ENCODE measurements at places on chromosomes 5 and 9.

GRCh38 chr9:69207503-69207902, 33.4 kb downstream of the TJP2 start:
- DNase-seq = no peak

DNA sequence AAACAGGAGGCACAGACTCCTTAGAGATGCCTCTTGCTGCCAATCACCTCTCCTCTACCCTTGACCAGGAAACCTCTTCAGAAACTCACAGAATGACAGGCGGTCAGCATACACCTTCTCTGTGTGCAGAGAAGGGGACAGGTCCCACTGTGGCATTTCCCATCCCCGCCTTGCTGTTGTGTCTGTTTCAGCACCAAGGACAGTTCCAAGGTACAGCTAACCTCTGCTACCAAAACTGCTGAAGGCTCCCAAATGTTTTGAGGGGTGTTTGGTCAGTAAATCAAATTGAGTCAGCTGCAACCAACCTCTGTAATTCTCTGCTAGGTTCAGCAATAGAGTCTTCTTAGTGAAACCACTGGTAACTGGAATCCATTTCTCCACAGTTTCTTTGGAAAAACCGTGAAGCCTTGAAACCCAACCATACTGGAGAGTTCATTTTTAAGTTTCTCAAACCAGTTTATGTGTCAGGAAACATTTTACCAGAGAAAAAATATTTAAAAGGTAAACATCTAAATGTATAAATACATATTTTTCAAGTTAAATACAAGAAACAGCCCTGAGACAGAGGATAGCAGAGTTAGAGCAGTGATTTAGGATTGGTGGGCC, 122.0 kb downstream of the DRD1 start:
- DNase-seq = peak; percentile 55

GRCh38 chr5:159947708-159948358, 31.6 kb downstream of the ADRA1B start:
- DNase-seq = no peak

DNA sequence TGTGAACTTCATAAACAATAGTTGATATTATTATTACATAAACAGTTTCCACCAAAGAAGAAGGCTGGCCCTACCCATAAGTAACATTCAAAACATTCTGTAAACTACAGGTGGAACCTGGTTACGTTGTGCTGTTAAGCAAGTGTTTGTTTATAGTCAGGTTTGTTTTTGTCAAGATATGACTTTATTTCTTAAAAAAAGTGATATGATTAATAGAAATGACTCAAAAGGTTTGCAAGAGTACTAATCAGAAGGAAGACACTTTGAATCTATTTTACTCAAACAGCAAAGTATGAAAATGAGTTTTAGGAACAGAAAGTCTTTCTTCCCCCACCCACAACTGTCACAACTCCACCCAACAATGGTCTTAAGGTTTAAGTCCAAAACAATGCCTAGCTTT, 220.8 kb downstream of the PLK2 start:
- DNase-seq = peak; percentile 31

GRCh38 chr9:34566972-34567371, 22.6 kb downstream of the CNTFR start:
- DNase-seq = no peak

- DNase-seq = peak; percentile 24
Observed at GRCh38 chr9:137689745-137690529, 71.1 kb downstream of the EHMT1 start.

DNA sequence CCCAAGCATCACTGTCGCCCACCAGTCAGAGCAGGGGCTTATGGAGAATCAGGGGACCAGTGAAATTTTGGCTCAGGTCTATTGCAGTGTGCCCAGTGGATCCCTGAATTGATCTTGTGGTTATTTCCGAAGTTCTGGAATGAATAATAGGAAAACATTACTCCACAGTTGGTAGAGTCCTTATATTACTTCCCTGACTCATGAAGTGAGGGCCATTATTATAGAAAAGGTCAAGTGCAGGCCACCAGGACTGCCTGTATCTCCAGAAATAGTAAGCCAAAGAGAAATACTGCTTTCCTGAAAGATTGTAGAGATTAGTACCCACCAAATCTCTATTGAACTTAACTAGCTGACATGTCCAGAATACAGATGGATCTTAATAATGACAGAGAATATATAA, 335.0 kb downstream of the NPR3 start:
- DNase-seq = no peak

- DNase-seq = no peak
Observed at GRCh38 chr9:89991204-89991790, 386.5 kb downstream of the GADD45G start.

DNA sequence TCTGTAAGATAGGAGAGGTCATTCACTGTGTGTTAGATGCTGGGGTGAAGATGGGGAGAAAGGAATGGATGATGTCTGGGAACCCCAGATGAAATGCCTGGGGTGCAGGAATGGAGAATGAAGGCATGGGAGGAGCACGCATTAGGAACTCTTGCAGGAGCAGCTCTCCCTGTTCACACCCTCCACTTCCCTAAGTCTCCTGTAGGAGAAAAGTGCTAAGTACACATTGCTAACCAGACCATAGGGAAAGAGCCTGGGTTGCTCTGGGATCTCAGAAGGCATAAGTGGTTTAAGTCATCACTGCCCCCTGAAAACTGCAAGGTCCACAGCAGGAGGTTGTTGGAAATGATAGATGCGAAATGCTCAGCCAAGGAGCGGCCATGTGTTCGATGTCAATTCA, 163.1 kb downstream of the SEC61B start:
- no peak for DNase-seq

- peak; percentile 35 for DNase-seq
Observed at GRCh38 chr5:167920589-167920988, 370.9 kb upstream of the WWC1 start.

- no peak for DNase-seq
Observed at GRCh38 chr5:133425764-133426163, 186.6 kb downstream of the FSTL4 start.

DNA sequence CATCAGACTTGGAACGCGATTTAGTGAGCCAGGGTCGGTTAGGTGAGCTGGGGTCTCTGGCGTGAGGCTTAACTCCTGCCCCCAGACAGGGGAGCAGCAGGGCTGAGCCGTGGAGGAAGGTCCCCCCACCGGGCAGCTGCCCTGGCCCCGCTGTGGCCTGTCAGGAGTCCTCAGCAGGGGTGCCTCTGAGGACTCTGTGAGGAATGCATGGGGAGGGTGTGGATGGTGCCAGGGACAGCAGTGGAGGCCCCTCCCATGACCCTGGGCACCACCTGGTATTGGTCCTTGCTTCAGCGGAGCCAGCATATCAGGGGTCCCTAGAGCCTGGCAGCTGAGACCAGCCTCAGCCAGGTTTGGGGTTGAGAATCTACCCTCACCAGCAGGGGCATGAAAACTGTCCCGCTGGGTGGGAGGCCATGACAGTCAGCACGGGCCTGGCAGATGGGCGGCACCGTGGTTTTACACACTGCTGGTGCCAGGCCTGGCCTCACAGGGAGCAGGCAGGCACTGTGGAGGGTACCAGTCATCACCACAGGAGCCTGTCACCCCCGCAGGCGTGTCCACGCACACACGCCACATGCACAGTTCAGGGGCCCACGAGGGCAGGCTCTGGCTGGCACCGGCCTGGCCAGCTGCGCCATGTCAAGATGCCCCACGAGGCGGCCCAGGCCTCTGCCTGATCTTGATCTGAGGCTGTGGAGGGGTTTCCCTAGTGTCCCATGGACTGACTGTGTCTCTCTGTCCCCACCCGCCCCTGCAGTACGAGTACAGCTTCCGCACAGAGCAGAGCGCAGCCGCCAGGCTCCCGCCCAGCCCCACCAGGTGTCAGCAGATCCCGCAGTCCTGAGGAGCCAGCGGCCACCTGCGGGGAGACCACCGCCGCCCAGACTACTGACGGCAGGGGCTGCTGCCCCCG, 111.1 kb upstream of the LMX1B start:
- DNase-seq = no peak

GRCh38 chr5:15914638-15915037, 265.0 kb downstream of the MARCHF11 start:
- no peak for DNase-seq

GRCh38 chr5:1497795-1498622, 25.8 kb downstream of the LPCAT1 start:
- DNase-seq = peak; percentile 76

- DNase-seq = no peak
Observed at GRCh38 chr9:133739408-133740280, 1.5 kb upstream of the SARDH start.

DNA sequence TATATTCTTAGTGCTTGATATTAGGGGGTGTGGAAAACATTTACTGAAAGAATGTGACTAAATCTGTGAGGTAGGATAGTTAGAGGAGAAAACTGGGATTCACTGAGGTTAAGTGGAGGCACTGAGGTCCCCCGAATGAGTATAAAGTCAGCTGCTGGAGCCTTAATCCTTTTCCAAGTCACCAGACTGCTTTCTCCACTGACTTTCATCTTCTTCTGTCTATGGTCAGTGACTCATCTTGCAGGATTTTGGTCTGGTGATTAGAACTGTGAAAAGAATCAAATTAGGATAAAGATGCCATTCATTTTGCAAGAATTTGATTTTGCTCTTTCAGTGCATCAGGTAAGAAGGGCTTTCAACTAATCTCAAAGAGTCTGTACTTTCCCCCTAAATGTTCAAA, 89.3 kb upstream of the ALDH1A1 start:
- DNase-seq = no peak

DNA sequence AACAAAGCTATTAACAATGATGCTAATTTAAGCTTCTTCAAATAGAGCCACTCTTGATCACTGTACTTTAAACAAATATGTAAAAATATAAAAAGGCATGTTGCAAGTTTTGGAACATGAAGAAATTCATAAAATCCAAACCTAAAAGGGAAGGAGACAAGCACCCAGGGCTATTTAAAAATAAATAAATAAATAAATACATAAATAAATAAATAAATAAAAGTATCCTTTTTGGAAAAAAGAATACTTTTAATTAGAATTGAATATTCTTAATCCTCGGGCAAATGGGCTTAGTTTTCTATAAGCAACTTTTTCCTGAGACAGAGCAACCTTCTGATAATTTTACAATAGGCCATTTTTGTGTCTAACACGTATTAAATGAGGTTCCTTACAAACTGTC, 147.5 kb upstream of the PCA3 start:
- no peak for DNase-seq

GRCh38 chr5:163880302-163880701, 374.9 kb downstream of the MAT2B start:
- no peak for DNase-seq

DNA sequence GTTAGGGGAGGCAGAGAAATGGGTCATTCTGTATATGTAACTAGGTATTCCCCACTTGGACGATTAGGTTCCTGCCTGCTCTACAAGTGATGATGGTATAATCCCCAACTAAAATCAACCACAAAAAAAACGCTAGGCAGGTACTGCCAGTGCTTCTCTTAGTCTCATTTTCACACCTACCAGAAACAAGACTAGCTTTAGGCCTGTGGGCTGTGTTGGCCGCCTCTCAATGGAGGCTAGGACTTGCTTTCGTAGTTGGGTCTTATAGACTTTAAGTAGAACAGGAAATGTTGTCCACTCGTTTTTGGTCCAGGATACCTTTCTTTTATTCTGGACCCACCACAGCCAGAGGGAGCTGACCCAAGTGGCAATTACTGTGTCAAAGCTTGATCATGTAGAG, 111.8 kb downstream of the UNC13B start:
- no peak for DNase-seq

Data from suppressor macrophage (primary cell).